ENCODE measurements at places on chromosomes 2 and 18.

- DNase-seq: no peak
Observed at GRCh38 chr2:88620015-88620414, 7.2 kb downstream of the EIF2AK3 start.

GRCh38 chr2:70509565-70509964 is 44.1 kb downstream of the TGFA start:
- DNase-seq: no peak

- DNase-seq: no peak
Observed at GRCh38 chr2:39399570-39399969, 37.5 kb downstream of the MAP4K3 start.

DNA sequence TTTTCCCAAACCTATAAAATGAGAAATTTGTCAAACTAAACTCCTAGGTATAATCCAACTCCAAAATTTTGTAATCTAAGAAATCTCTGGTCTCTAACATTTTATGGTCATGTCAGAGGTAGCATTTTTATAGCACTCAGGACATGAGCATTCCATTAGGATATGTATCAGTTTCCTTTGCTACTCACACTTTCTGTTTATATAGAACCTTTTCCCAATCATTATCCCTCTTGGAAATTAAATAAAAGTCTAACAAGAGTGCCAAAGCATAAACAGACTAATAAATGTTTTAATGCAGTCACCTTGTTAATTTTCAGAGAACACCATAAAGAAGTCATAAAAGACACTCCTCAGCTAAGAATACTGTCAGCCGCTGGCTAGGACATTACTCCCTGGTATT is 300.0 kb upstream of the CWC22 start:
- DNase-seq: no peak

GRCh38 chr2:208093128-208093527 is 31.2 kb downstream of the CRYGD start:
- DNase-seq: no peak

DNA sequence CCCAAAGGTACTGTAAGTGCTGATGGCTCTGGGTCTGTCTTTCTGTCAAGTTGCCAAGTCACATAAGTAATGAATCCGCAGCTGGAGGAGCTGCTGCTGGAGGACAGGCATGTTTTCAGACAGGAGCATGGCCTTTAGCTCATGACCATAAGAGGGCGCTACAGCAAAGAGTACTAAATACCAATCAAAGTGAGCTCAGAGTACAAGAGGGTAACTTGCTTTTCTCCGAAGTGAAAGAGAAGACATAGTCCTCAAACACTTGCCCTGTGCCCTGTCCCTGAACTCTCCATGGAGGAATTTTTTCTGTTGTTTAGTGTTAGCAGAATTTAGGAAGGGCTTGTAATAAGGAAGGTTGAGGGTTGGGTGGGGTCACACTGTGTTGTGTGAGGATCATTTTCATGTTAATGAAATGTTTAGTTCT is 58.0 kb upstream of the EML6 start:
- no peak for DNase-seq

GRCh38 chr2:160742667-160743066 is 249.1 kb upstream of the RBMS1 start:
- DNase-seq: no peak

DNA sequence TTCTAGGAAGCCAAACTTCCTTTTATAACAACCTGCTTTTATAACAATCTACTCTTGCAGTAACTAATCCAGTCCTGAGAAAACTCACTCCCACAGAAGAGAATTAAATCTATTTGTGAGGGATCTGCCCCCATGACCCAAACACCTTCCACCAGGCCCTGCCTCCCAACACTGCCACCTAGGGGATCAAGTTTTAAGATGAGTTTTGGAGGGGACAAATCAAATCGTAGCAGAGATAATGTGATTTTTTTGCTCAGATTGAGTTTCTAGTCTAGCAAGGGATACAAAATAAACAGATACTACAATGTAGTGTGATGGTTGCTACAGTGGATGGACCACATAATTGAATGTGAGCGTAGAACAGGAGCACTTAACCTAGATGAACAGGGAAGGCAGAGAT is 52.2 kb downstream of the NCOA1 start:
- no peak for DNase-seq

- no peak for DNase-seq
Observed at GRCh38 chr2:144357623-144358373, 162.1 kb downstream of the ZEB2 start.

GRCh38 chr2:207253666-207254345 is 88.1 kb upstream of the KLF7 start:
- no peak for DNase-seq

DNA sequence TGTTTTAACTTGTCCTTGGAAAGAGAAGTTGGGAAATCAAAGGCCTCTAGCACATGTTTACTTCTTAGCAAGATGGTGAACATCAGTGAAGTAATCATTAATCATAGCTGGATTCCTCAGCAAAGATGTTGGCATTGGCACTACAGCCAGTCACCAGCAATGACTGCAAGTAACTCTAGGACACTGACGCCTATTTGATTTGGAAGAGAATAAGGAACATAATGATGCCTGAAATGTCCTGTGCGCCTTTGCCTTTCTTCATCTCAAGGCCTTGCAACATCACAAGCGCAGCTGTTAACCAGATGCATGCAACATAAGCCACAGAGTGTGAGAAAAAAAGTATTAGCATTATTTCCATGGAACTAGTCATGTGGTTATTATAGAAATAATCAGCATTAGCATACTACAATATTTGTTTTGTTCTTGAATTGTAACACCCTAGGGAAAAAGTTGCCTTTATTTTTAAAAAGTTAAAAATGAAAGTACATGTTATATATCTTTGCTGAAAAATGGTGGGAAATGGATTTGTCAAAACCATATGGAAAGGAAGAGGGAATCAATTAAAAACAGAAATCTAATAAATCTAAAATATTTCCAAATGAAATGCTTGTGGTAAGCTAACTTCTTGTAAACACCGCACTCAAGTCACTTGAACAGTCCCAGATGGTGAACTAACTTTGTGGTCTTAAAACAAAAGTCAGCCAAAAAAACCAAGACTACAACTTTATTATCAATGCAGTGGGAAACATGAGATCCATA is 55.6 kb downstream of the THADA start:
- DNase-seq: no peak

DNA sequence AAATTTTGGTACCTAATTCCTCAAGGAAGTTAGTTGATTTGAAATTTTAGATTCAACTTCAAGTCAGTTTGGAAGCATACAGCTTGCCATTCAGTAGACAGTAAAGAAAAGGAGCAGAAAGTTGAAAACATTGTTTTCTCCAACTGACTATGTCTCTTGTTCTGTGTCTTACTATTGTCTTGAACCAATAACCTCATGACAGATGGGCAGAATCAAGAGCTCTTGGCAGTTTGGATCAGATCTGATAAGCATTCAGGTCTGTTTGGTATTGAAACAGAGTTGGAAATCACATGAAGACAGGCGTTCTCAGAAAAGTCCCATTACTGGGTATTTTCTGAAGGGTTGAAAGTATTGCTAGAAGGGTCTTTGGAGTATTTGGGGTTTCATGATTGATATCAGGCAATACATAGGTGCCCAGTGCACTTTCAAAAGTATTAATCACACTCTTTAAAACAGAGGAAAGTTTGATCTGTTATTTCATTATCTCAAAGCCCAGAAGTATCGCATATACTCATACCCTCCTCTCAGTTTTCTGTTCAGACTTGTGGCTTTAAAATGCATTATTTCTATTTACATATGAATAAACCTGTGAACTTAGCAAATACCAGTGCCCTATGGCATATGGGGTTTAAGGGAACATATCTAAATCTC is 428.4 kb upstream of the ZEB2 start:
- DNase-seq: no peak

DNA sequence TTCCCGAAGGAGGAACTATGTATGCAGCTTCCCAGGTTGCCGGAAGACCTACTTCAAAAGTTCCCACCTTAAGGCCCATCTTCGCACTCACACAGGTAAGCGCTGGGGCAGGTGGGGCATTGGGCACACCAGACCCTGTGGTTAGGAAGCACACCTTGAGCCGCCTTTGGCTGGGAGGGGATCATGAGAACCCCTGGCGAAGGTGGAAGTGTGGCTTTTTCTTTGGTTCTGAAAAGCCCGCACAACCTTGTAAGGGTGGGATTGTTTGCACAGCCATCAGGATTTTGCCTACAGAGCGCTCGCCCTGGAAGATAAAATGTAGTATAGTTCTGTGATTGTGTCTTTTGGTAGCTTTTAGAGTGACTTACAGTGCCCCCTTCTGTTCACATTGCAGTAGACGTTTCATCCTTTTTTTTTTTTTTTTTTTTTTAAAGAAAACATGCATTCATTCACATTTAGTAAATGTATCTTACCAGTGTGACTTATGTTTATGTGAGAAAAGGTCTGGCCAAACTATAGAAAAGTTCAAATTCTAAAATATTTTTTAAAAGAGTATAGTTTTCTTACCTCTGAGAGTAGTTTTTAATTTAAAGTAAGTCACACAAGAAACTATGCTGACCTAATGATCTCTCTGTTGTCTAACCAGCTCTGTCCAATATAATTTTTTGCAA is 5.3 kb downstream of the KLF11 start:
- no peak for DNase-seq

GRCh38 chr2:18599509-18600254 is 10.3 kb upstream of the NT5C1B start:
- no peak for DNase-seq

- no peak for DNase-seq
Observed at GRCh38 chr18:66497351-66497750, 106.5 kb downstream of the CDH19 start.

DNA sequence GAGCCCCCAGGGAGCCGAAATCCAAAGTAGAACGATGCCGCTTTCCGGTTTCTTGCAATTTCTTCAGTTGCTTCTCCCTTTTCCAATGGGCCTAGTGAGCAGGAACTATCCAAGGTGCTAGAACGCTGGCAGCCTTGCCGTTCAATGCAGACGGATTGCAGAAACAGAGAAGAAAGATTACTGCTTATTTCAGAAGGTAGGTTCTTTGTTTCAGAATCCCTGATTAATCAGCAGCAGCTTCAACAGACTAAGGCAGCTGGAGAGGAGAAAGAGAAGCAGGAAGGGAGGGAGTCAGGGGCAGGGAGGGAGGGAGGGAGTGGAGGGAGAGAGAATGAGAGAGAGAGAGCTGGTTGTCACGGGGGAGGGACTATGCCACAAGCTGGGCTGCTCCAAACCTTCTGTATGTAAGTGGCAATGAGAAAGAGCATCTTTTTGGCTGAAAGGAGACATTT is 576 bp downstream of the NYAP2 start:
- no peak for DNase-seq

- peak; percentile 86 for DNase-seq
Observed at GRCh38 chr2:96485751-96486651, 19.2 kb downstream of the NEURL3 start.

DNA sequence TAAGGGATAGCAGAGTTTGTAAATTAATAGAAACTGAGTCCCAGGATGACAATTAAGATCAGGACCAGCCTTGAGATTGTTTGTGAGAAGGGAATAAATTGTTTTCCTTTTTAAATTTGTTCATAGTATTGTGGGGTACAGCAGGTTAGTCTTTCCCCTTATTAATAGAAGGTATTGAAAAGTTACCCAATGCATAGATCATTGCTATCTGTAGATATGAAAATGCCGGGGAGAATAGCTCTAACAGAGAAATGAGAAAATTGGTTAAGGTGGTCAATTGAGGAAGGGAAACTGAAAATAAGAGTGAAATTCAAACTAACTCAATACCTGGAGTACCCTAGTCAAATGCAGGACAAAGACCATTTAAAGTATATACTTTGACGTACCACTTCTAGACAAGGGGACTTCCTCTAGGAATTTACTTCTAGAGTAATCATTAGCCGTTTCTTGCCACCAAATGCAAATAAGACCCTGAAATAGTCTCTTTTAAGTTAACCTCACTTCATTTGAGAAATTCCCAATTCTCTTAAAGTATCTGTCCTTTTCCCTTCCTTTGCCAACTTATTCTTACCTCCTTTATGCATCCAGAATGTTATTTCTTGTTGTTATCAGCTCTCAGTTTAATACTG is 1224.4 kb upstream of the LRRTM1 start:
- DNase-seq: no peak
